IMR-90 (cell line): ENCODE measurements at places on chromosomes 6 and 20. TPM values are rescaled to one million over a fixed set of nuclear protein-coding genes. Genes with fewer than 3 reads are reported as not detected.
A peak's percentile ranks its signal among the peaks of the same experiment; 100 is the strongest.

- no peaks in the 10 kb centered on the region for H3K4me1 ChIP-seq
- DNase-seq: no peak
- H3K27me3 ChIP-seq: peaks cover 13% of the 10 kb centered on the region
- no peak overlapping the region for H3K4me3 ChIP-seq
Measured at GRCh38 chr6:6834356-6835222, 246.1 kb downstream of the LY86 start.

GRCh38 chr20:56924292-56925081 is 295.4 kb downstream of the TFAP2C start:
- no peak for DNase-seq
- no peak overlapping the region for H3K4me3 ChIP-seq
- no peaks in the 10 kb centered on the region for H3K4me1 ChIP-seq

DNA sequence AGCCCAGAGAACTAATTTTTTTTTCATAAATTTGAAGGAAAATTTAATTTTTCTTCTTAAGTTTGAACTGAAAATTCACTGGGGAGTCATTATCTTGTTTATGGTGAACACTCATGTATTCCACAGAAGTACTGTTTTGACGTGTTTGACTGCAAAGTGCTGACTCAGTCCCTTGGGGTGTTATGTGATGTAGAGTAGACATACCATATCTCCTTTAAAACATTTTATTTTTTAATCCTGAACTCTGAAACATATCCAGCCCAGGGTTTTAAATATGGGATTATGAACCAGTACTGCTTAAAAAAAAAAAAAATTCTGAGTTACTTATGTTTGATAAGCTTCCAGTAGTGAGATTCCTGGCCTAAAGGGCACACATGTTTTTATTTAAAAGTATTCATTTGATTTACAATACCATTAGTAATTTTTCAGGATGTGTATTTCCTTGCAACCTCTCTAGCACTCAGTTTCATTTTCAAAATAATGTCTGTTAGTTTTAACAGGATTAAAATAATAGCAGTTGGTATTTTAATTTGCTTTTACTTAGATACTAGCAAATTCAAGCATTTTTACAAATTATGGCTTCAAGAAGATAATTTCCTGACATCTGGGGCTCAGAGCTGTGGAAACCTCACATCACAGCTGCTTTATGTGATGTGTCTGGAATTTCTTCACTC is 81.7 kb upstream of the PDE10A start:
- H3K36me3 ChIP-seq: no peaks in the 10 kb centered on the region
- DNase-seq: peak; percentile 41
- peaks cover 7% of the 10 kb centered on the region for H3K27me3 ChIP-seq
- no peak overlapping the region for H3K27ac ChIP-seq
- no peak overlapping the region for H3K4me3 ChIP-seq
- H3K4me1 ChIP-seq: peaks cover 4% of the 10 kb centered on the region; the same call in 1 of the 2 replicates

GRCh38 chr6:105120570-105120969 is 59.2 kb downstream of the POPDC3 start:
- DNase-seq: peak; percentile 5
- no peaks in the 10 kb centered on the region for H3K4me1 ChIP-seq

DNA sequence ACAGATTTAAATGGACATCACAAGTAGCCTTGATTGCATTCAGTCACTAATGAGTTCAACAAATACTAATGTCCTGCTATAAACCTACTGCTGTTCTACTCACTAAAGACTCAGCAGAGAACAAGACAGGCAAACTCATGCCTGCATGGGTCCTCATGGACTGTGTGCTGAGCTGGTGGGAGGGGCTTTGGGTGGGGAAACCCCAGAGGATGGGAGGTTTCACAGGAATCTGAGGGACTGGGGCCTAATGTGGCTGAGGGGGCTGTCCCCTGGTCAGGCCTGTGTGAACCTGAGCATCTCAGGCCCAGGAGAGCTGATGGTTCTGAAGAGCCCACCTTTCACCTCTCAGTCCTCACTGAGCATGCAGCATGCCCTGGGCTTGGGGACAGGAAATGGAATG is 1.4 kb downstream of the CST8 start:
- H3K36me3 ChIP-seq: no peaks in the 10 kb centered on the region
- H3K4me3 ChIP-seq: no peak overlapping the region
- H3K27ac ChIP-seq: no peak overlapping the region
- no peaks in the 10 kb centered on the region for H3K27me3 ChIP-seq

DNA sequence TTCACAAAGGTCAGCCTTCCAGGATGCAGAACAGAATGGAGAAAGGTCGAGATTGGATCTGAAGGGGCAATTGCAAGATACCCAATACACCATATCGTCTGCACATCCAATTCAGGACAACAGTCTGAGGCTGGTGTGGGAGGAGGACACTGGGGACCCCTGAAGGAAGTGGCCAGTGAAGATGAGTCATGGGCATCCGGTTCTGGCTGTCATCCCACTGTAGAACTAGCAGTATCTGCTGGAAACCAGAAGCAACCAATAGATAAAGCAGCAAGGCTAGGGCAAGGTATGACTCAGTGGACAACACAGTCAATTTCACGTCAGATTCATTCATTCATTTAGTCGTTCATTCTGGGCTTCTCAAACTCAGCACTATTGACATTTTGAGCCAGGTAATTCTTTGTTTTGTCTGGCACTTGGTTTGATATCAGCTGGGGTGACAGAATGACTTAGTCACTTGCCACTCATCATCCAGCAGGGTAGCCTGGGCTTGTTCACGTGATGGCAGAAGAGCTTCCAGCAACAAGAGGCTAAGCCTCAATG is 30.3 kb upstream of the SHLD1 start:
- DNase-seq: peak; percentile 65
- no peak overlapping the region for H3K4me3 ChIP-seq
- no peaks in the 10 kb centered on the region for H3K27me3 ChIP-seq
- peaks cover 9% of the 10 kb centered on the region for H3K4me1 ChIP-seq
- no peak overlapping the region for H3K27ac ChIP-seq

DNA sequence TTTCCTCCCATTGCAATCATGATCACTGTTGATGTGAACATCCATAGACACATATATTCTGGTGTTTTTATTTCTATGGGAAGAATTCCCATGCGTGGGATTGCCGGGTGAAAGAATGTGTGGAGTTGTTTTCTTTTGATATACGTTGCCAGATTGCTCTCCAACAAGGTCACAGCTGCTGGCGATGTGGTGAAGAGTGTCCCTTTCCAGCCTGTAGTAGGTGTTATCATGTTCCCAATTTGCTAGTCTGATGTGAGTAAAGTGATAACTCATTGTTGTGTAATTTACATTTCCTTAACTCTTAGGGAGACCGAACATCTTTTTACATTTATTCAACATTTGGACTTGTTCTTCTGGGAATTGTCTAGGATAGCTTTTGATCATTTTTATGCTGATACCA is 14.5 kb upstream of the ELMO2 start:
- no peak overlapping the region for H3K27ac ChIP-seq
- no peaks in the 10 kb centered on the region for H3K36me3 ChIP-seq
- H3K4me3 ChIP-seq: no peak overlapping the region
- DNase-seq: no peak

- H3K27me3 ChIP-seq: no peaks in the 10 kb centered on the region
- no peaks in the 10 kb centered on the region for H3K36me3 ChIP-seq
- no peaks in the 10 kb centered on the region for H3K4me1 ChIP-seq
- no peak for DNase-seq
- no peak overlapping the region for H3K4me3 ChIP-seq
Measured at GRCh38 chr6:141398949-141399348, 733.8 kb upstream of the GJE1 start.

DNA sequence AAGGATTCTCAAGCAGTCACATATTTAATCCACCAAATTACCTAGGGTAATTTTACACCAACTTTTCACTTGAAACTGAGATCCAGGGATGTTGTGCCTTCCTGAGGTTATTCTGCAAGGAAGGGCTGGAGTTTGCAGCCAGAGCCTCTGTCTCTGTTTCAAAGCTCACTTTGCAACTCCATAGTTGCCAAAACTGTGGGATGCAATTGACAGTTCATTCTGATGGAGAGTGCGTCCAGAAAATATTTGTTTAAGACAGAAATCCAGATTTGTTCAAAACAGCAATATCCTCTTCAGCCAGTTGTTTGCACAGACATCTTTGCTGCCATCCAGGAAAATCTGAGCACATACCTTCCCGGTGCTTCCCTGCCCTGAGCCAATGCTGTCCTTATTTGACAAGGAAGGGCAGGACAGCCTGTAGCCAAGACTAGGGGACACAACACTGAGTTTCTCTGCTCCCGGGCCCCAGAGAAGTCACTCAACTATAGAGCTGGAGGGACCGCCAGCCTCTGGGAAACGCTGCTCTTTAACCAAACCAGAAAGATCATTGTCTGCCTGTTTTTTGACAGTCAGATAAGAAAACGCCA is 297.4 kb downstream of the HIVEP2 start:
- peaks cover 19% of the 10 kb centered on the region for H3K27me3 ChIP-seq
- H3K27ac ChIP-seq: no peak overlapping the region
- no peak for DNase-seq
- no peak overlapping the region for H3K4me3 ChIP-seq
- no peaks in the 10 kb centered on the region for H3K36me3 ChIP-seq

DNA sequence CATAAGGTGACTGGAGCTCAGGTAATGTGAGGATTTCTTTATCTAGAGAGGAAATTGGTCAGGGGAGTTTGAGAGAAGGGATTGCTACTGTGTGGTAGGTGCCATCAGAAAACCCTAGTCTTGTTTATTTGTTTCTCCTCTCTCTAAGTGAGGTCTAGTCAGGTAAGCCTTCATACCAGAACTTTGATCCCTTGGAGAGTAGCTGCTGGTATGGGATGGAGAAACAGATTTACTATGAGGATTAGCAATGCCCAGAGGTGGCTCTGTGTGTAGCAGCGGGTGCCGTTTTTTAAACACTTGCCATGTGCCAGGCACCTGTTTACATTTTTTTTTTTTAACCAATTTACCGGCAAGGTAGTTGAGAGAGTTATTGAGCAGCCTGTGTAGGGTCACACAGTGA is 19.5 kb downstream of the CMTR1 start:
- H3K27me3 ChIP-seq: no peaks in the 10 kb centered on the region
- H3K27ac ChIP-seq: no peak overlapping the region
- H3K4me3 ChIP-seq: no peak overlapping the region
- DNase-seq: no peak

- no peak for DNase-seq
- H3K27me3 ChIP-seq: no peaks in the 10 kb centered on the region
- H3K4me3 ChIP-seq: no peak overlapping the region
- H3K36me3 ChIP-seq: no peaks in the 10 kb centered on the region
- no peak overlapping the region for H3K27ac ChIP-seq
Measured at GRCh38 chr6:157657754-157658153, 165.3 kb upstream of the SNX9 start.

DNA sequence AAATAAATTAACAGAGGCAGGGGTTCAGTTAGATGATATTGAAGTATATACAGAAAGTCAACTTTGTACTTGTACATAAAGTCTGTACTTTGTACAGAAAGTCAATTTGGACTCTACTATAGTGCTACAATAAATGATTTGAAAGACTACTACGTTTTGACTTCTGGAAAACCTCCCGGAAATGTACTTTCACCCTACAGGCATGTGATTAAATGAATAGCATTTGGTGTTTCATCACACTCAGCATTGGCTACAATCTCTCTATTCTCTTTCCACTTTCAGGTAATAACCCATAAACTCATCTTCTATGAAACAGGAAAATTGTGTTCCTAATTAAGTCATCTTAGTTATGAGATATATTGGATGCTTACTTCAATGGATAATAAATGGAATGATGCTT is 25.6 kb upstream of the MC3R start:
- no peaks in the 10 kb centered on the region for H3K4me1 ChIP-seq
- no peak overlapping the region for H3K4me3 ChIP-seq
- H3K36me3 ChIP-seq: no peaks in the 10 kb centered on the region
- DNase-seq: no peak
- no peak overlapping the region for H3K27ac ChIP-seq

GRCh38 chr6:70389261-70389660 is 24.0 kb upstream of the FAM135A start:
- H3K27ac ChIP-seq: no peak overlapping the region
- DNase-seq: no peak
- peaks cover 7% of the 10 kb centered on the region for H3K27me3 ChIP-seq
- H3K4me1 ChIP-seq: no peaks in the 10 kb centered on the region

GRCh38 chr6:52403086-52403485 is 17.1 kb upstream of the EFHC1 start:
- H3K27me3 ChIP-seq: no peaks in the 10 kb centered on the region
- H3K4me3 ChIP-seq: no peak overlapping the region

- H3K36me3 ChIP-seq: peaks cover 3% of the 10 kb centered on the region; the same call in 1 of the 2 replicates
- no peak for DNase-seq
- H3K4me3 ChIP-seq: no peak overlapping the region
- no peaks in the 10 kb centered on the region for H3K27me3 ChIP-seq
- no peak overlapping the region for H3K27ac ChIP-seq
Measured at GRCh38 chr6:157050537-157051265, 272.6 kb downstream of the TMEM242 start.

DNA sequence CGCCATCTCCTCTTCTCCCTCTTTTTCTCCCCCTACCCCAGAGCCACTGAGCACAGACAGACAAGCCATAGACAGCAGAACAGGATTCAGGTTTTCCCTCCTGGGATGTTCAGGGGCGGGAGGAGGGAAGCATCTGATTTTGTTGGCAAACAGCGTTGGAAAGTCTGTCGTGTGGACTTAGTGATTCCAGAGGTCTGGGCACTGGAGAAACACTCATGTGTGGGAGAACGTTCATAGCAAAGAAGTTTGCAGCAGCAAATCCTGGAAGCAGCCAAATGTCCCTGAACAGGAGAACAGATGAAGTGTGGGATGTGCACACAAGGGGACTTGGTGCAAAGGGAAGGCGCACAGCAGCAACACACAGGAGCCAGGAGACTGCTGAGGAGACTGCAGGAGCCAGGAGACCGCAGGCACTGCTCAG is 264.1 kb upstream of the CDYL start:
- H3K4me3 ChIP-seq: no peak overlapping the region
- no peak for DNase-seq
- no peaks in the 10 kb centered on the region for H3K36me3 ChIP-seq
- H3K27me3 ChIP-seq: peaks cover 1% of the 10 kb centered on the region
- no peak overlapping the region for H3K27ac ChIP-seq

GRCh38 chr6:41683273-41683522 is 44.9 kb downstream of the MDFI start:
- H3K36me3 ChIP-seq: no peaks in the 10 kb centered on the region
- H3K27ac ChIP-seq: no peak overlapping the region
- H3K4me1 ChIP-seq: no peaks in the 10 kb centered on the region
- no peak overlapping the region for H3K4me3 ChIP-seq
- peaks cover 5% of the 10 kb centered on the region; the same call in 1 of the 2 replicates for H3K27me3 ChIP-seq

NHLRC1 gene
- polyA plus RNA-seq: 1.0 and 1.1 TPM in 2 replicates

LHFPL5 gene
- not detected in 2 replicates for polyA plus RNA-seq

PLTP gene
- 53.5 and 55.8 TPM in 2 replicates for polyA plus RNA-seq

CRISP2 gene
- polyA plus RNA-seq: not detected in 2 replicates

BANF2 gene
- not detected in 2 replicates for polyA plus RNA-seq

RNF144B gene
- 0.42 and 0.44 TPM in 2 replicates for polyA plus RNA-seq

CNR1 gene
- not detected in 2 replicates for polyA plus RNA-seq

CALHM6 gene
- 1.1 and 1.5 TPM in 2 replicates for polyA plus RNA-seq

SYCP2 gene
- 0.22 and 0.31 TPM in 2 replicates for polyA plus RNA-seq

EEF1A1 gene
- 11,870 and 14,757 TPM in 2 replicates for polyA plus RNA-seq

FAM209A gene
- polyA plus RNA-seq: 0.20 and 0.22 TPM in 2 replicates
